ENCODE measurements at places on chromosomes 4 and X.

- no peak for DNase-seq
These were observed 68.5 kb downstream of the UBA6 start for GRCh38 chr4:67632492-67632891.

DNA sequence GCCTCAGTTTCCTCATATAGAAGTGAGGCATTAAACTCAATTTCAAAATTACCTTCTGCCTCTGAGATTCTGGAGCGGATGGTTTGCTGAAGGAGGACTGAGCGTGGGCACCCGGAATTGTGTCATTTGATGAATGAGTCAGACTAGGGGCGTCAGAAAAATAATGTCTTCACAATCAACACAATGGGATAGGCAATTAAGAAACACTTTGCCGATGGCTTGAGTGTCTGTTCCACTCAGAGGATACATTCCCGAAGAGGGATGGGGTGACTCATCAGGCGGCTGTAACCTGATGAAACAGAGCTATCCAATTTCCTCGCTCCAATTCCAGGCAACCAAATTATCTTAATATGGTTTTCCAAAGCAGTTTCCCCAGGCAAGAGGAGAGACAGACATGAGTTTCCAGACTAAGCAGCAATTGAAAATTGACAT is 1.2 kb upstream of the CHRNA9 start:
- DNase-seq, result no peak

GRCh38 chr4:40395908-40396793 is 61.0 kb downstream of the CHRNA9 start:
- no peak for DNase-seq

GRCh38 chrX:20431486-20431885 is 164.8 kb upstream of the RPS6KA3 start:
- no peak for DNase-seq

DNA sequence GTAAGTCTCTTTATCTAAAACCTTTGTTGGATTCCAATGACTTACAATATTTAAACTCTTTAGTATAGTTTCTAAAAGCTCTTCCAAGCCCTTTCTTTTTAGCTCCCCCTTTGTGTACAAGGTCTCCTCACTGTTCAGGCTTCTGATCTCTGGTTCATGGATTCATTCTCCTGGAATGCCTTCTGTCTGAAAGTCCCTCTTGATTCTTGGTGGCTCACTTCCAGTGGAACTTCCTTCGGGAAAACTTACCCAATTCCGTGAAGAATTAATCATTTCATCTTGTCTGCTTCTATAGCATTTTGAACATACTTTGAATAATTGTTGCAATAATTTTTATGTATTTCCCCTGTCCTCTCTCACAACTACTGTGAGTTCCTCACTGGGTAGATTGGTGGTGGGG is 3.6 kb downstream of the ARHGAP24 start:
- no peak for DNase-seq

DNA sequence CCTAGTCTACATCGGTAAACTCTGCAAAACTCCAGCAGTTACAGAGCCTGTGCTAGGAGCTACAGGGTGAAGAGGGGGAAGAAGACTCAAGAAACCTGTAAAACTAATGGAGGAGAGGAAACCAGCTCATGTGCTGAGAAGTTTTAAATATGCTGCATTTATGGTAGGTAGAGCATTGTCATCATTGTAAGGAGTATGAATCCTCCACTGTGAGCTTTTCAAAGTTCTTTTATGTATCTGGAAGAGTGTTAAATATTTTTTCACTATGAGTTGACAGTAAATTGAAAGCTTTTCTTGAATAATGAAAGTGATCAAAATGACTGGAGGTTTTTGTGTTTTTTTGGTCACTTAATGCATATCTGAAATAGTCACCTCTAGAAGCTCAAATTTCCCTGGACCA is 46.2 kb downstream of the SEPTIN11 start:
- DNase-seq, result no peak

GRCh38 chr4:35365186-35365585 is 879.1 kb downstream of the ARAP2 start:
- no peak for DNase-seq

- no peak for DNase-seq
These were observed 406.4 kb downstream of the FAM47A start for GRCh38 chrX:33725535-33726210.

GRCh38 chr4:162700358-162700757 is 466.3 kb downstream of the NAF1 start:
- DNase-seq, result no peak

GRCh38 chr4:145788755-145789154 is 108.8 kb downstream of the C4orf51 start:
- DNase-seq, result no peak

GRCh38 chrX:5681159-5681558 is 547.5 kb downstream of the NLGN4X start:
- DNase-seq, result no peak

DNA sequence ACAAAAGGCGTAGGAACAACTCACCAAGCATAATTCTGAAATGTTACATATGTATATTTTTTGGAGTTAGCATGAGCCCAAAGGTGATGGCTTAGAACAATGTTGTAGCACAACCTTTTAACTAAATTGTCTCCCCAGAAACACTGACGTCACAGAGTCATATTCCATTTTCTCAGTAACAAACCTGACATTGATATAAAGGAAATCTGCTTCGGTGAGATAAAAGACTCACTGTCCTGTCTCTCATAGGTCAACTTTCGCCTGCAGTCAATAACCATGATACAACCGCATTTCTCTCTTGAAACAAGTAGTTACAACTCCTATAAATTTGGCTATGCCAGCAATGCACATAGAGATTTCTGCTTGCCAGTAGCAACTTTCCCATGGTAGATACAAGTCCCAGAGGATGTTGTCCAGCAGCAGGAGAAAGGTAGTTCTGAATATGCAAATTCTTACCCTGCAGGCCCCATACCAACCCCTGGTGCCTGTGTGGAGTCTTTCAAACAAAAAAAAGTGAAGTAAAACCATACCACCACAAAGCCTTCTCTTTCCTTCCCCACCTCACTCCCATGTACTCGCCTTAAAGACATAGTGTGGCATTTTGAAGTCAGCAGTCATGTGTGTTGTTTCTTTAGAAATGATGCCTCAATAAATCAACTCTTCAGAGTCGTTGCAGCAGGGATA is 47.9 kb downstream of the MTM1 start:
- no peak for DNase-seq

DNA sequence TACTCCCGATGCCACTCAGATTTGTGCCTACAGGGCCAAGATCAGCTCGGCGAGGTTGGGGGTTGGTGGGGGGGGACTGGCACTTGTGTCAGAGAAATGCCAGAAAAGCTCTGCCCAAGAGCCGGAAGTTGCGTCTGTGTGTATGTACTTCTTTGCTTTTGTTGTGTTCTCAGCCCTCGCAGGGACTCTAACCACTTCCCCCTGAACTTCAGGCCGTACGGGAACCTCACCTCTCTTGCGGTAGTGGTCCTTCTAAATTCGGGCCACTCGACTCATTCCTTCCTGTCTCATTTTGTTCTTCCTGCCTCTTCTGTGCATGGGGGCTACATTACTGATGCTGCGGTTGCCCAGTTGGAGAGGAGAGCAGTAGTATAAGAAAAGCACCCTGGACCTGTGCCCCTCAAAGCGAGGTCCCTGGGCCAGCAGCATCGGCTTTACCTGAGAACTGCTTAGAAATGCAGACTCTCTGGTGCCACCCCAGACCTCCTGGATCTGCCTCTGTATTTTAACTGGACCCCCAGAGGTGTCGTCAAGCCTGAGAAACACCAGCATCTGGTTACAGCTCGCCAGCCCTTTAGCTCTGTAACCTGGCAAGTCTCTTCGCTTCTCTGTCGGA is 146.3 kb upstream of the RPS6KA3 start:
- peak; percentile 72 for DNase-seq

DNA sequence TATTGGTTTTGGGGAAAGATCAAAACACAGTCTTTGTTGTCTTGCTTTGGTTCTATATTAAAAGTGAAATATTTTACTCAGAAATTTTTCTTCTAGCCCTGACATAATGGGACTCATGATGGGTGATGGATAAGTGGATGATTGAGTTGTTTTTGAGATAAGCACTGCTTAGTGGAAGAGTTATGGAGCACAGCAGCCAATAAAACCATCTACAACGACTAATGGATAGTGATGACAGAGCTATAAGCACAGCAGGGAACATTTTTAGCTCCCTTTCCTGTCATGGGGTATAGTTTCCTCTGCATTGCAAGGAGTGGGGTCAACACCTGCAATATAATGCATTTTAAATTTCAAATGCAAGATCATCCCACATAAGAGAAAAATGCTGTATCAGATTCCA is 812.4 kb downstream of the STPG2 start:
- no peak for DNase-seq

GRCh38 chr4:176186671-176187395 is 8.6 kb downstream of the SPATA4 start:
- DNase-seq, result no peak

DNA sequence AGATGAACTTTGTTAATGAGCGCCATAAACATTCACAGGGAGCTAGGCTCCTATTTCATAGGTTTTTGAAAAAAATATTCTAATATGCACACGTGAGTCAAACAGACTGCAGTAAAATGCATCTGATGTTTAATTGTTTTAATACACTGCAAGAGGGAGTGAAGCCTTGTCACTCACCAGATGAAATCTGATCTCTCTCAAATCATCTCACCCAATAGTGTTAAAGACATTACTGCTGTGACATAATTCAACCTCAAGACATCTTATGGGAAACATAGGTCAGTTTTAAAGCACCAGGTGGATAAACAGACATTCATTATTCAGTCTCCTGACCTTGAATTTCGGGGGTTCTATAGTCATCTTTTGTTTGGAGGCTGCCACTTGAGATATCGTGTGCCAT is 148.3 kb downstream of the MAML3 start:
- no peak for DNase-seq

DNA sequence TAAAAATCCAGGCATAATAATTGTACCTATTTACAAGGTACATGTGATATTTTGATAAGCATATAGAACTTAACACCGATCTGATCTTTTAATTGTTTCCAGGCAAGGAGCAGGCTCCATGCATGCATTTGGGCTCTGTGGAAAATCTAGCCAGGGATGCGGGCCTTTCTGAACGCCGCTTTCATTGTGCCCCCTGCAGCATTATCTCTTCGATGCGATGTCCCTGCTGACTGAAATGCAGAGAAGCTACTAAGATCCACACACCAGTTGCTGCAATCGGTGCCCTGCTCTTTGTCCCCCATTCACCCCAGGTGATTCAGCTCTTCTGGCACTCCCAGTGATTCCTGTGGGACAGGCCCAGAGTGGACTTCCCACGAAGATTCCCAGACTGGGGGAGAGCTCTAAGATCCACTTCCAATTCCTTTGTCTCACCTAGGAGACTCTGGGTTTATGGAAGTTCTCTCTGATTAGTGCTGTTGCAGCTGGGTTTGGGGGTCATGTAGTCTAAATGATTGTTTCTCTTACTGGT is 254.3 kb upstream of the AGA start:
- no peak for DNase-seq

DNA sequence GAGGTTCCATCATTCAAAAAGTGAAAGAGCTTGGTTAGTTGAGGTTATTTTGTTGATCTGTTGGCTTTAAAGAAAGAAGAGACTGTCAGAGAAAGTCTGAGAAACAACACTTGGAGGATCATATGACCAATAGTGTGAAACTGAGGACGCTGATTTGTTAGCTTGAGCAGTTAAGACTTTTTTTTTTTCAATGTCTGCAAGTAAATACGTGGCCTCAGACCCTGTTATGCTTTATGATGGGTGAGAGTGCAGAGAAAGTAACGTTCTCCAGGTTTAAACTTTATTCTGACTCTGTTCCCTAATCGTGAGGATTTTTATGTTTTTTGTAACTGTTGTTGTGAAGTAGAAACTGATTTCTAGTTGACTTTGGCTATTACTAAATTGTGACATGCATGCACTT is 45.9 kb downstream of the GAB1 start:
- DNase-seq, result no peak

DNA sequence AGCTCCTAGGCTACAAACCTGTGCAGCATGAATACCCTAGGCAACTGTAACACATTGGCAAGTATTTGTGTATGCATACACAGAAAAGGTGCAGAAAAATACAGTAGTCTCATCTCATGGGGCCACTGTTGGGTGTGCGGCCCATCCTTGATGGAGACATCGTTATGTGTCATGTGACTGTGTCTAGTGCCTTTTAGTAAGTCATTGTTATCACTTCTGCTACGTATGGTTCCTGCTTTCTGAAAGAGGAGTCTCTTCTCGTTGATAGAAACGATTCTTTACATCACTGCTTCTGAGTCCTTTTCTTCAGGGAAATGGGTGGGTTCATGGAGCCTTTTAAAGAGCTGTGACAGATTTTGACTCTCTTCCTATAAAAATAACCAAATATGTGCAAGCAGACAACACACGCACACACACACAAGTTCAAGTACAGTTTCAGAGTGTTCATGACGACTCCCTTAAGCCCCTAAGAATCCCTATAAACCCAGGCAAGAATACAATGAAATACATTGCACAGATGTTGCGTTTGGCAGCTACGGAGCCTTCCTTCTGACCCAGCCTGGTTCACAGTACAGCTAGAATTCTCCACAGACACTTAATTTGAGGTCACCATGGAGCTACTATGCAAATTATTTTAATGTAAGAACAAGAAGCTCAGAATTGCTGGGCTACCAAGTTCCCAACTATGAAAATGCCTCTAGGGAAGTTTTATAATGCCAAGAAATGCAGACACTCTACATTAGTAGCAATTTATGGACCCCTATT is 10.2 kb upstream of the STK32B start:
- no peak for DNase-seq

DNA sequence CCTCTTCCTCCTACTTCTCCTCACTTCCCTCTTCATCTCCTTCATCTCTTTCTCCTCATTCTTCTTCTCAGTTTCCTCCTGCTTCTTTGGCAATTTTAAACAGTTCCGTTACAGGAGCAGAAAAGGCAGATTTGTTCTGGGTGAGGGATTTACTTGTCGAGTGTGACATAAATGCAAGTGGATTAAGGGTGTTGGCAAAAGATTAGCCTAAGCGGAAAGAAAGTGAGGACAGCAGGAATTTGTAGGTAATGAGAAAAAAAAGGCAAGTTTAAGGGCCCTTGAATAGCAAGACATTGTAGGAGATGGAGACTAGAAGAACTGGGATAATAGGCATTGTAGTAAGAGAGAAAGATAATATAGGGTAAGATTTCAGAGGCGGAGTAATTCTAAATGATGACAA is 841.6 kb downstream of the RAPGEF2 start:
- no peak for DNase-seq

GRCh38 chrX:68978255-68978654 is 149.4 kb downstream of the EFNB1 start:
- DNase-seq, result no peak

GRCh38 chr4:52665592-52665991 is 6.5 kb upstream of the USP46 start:
- peak; percentile 10 for DNase-seq

GRCh38 chrX:56986138-56986537 is 9.2 kb downstream of the SPIN3 start:
- peak; percentile 2 for DNase-seq

GRCh38 chrX:137166591-137166990 is 132.8 kb upstream of the GPR101 start:
- DNase-seq, result peak; percentile 39

DNA sequence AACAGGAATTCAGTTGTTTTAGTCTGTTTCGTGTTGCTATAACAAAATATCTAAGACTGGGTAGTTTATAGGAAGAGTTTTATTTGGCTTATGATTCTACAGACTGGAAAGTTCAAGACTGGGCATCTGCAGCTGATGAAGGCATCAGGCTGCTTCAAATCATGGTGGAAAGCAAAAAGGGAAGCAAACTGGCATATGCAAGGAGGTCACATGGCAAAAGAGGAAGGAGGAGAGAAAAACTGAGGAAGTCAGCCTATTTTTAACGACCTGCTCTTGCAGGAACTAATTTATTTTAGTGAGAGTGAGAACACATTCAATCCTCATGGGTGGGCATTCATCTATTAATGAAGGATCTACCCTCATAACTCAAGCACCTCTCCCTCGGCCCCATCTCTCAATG is 363.1 kb upstream of the HS3ST1 start:
- DNase-seq, result no peak

GRCh38 chr4:76709772-76710090 is 188.2 kb downstream of the SOWAHB start:
- DNase-seq, result no peak
